ENCODE measurements at places on chromosomes 7 and 10. TPM values are rescaled to one million over a fixed set of nuclear protein-coding genes. Genes with fewer than 3 reads are reported as not detected.

DNA sequence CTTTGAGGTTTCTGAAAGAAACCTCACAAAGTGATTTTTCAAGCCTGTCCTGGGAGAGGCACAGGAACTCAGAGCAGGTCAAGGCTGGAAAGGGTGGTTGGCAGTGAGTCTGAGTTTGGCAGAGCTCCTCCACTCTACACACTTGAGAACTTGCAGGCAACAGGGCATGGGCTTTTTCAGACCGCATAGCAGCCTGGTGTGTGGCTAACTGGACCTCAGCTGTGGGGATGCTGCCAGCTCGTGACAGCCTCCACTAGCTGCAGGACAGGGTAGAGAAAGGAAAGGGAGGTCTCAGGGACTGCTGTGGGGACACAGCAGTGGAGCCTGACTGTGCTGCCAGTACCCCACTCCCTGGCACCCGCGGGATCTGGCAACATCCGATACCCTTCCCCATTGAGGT, 2.6 kb downstream of the CDHR1 start:
- no peak for DNase-seq

DNA sequence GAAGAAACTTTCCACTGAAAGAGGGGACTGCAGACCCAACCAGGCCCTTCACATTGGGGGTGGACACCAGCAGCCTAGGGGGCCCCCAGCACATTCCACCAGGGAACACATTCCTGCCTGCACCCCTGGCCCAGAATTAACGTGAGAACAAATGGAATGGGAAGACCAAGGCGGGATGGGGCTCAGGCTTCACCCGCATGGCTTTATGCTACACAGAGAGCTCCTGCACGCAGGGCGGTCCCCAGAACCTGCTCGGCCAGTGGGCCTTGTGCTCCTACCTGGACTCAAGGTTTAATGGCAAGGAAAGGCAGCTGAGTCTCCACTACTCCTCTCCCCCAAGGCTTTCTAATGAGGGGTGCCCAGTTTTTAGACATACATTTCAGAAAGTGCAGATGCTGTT, 146.3 kb upstream of the GPR26 start:
- DNase-seq = no peak

- DNase-seq = no peak
Measured at GRCh38 chr10:74926791-74927585, 100.6 kb downstream of the KAT6B start.

DNA sequence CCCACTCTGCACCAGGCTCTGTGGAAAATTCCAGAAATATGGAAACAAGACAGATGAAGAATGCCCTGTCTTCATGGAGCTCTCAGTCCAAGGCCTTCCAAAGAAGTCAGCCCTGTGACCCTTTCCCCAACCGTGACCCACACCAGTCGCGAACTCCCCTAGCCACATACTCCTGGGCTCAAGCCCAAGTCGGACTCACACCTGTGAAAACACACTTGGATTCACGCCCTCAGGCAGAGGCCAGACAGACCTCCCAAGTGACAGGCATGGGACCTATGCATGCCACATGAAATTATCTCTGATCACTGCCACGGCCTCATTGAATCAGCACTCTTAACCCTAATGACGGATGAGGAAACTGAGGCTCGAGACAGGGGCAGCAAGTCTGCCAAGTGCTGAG, 42.5 kb downstream of the ZCCHC24 start:
- no peak for DNase-seq

- DNase-seq = no peak
Measured at GRCh38 chr10:128186959-128187787, 61.0 kb upstream of the MKI67 start.

DNA sequence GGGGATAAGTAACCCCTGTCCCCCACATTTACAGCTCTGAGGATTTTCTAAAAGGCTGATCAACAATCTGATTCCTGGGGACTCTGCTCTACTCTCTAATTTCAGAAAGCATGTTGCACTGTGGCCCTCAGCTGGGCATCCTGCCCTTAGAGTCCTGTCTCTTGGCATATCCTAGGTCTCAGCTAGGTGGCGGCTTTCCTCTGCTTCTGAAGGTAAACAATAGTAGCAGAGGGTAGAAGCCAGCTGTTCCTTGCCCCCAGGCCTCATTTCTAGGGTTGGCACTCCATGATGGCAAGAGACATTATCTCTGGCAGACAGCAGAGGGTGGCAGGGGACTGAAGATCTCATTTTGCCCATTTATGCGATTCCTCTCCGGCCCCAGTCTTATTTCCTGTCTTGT, 77.0 kb downstream of the ADCYAP1R1 start:
- DNase-seq = no peak

Gene PRLHR
- 0.36 TPM for total RNA-seq

- no peak for DNase-seq
Measured at GRCh38 chr7:39507866-39508551, 58.2 kb upstream of the YAE1 start.

- DNase-seq = no peak
Measured at GRCh38 chr7:128783143-128783861, 7.7 kb upstream of the OPN1SW start.

DNA sequence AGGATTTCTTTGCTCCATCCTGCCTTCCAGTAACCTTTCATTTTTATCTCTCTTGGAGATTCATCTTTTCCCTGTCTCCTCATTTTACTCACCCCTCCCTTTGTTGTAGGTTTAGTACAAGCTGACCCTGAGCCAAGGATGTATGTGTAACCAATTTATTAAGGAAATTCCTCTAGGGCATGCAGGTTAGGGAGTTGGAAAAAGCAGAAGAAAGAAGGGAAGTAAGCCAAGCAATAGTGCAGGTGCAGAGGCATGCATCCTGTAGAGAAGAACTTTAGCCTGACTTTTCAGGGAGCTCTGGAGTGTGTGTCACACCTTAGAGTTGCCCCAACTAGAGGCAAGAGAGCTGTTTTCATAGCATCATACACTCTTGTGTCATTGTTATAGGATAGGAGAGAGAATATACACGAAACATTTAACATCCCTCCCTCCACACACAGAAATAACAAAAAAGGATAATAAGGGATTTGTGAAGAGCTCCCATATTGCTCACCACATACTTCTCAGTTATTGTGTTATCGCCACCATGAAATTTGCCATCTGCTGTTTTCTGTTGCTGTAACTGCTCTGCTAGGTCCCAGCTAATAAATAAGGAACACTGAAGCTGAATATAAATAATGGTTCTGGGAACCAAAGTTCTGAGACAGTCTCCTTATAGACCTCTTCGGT, 21.8 kb upstream of the SEMA3C start:
- DNase-seq = no peak

- DNase-seq = no peak
Measured at GRCh38 chr7:5083311-5083711, 37.7 kb downstream of the RBAK start.

Gene LIPN
- total RNA-seq = not detected

Gene PTF1A
- 4.4 TPM for total RNA-seq

Gene VSTM2A
- 78.1 TPM for total RNA-seq

GRCh38 chr10:23695825-23696420, 257.0 kb downstream of the OTUD1 start:
- no peak for DNase-seq

DNA sequence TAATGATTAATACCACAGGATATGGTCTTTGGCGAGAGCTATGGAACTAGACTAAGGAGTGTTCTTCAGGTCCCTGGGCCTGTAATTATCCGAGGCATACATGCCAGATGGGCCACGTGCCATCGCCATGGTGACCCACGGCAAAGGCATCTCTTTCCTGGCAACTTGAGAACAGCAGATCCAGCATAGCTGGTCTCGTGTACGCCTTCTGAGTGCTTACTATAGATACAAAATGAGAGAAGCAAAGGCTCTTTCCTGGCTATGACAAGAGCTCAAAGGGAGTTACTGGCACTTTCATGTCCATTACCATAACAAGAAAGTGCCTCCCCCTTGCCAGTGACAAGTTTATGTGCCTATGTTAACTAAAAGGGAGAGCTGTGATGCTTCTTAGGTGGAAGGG, 26.0 kb upstream of the GLI3 start:
- DNase-seq = no peak

Gene CYREN
- total RNA-seq = 16.2 TPM

Gene SEPHS1
- 43.4 TPM for total RNA-seq

DNA sequence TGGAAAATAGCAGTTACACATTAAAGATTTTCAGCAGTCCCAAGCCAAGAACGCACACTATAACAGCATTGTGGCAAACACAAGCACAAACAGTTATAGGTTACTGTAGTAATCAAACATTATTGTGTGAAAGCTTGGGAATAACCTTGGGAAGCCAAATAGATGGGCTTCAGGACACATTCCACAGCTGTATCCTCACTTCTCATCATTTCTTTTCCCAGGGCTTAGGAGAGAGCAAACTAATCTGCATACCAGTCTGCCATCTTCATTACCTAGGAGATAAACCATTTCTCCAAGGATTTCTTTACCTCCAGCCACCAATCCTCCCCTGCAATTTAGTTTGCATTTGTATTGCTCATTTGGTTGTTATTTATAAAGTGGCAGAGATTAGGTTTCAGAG, 352.4 kb downstream of the SH2D4B start:
- no peak for DNase-seq

GRCh38 chr7:140261522-140261921, 84.7 kb upstream of the KDM7A start:
- no peak for DNase-seq

Gene AKR1C4
- total RNA-seq = not detected

Gene HOXA4
- total RNA-seq = not detected

DNA sequence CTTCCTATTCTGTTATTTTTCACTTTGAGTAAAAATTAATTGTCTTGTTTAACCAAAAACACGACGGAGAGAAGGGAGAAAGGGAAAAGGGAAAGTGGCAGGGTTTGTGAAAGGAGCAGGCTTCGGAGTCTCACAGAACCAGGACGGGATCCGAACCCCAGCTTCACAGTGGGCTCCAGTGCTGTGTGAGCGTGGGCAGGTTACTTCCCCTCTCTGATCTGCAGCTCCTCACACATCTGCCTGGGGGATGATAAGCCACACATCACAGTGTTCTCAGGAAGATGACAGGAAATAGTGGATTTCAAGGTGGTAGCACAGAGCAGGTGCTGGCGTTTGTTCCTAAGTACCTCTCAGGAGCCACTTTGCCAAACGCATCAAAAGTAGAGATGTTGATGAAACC, 94.2 kb upstream of the GPR26 start:
- no peak for DNase-seq

DNA sequence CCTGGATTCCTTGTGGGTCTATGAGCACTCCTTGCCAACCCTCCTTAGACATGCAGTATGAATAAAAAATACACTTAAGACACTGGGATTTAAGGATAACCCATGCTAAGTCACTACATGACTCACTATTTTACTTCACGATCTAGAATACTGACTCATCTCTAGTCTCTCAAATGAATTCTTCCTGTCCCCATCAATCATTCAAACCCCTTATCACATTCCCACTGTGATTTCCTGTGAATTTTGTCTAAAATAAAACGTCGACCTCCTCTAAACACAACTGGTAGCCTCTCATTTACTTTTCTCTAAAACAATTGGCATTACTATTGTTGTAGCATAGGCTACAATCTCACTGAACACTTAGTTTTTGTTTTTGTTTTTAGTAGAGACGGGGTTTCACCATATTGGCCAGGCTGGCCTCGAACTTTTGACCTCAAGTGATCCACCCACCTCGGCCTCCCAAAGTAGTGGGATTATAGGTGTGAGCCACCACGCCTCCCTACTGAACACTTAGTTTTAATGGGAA, 3.9 kb upstream of the IQUB start:
- DNase-seq = no peak

Gene SFRP4
- 2.2 TPM for total RNA-seq

DNA sequence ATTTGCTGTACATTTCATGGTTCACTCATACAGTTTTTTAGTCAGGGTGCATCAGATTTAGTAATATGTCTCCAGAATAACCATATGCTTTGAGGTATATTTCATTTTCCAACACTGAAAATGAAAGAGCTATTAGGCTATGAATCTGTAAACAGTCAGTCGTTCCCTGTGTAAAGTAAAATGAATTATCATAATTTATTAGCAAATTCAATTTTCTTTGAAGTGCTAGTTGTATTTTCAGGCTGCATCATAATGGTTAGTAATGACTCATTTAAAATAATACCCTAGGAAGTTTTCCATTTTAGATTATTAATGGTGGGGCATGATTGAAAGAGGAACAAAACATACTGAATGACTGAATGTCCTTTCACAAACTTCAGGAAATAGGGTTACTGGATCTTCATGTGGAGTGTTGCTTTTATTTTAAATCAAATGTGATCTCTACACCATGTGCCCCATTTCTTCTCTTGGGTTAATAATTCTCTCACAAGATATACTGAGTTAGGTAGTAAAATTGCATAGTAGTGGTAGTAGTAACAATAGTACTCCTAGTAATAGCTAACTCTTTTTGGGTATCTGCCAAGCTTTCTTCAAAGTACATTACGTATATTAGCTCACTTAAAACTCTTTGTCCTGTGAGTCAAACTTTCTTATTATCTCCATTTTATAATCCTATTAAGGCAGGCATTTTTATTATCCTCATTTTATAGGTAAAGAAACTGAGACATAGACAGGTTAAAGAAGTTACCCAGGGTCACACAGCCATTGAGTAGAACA, 476.5 kb downstream of the SUGCT start:
- DNase-seq = no peak

DNA sequence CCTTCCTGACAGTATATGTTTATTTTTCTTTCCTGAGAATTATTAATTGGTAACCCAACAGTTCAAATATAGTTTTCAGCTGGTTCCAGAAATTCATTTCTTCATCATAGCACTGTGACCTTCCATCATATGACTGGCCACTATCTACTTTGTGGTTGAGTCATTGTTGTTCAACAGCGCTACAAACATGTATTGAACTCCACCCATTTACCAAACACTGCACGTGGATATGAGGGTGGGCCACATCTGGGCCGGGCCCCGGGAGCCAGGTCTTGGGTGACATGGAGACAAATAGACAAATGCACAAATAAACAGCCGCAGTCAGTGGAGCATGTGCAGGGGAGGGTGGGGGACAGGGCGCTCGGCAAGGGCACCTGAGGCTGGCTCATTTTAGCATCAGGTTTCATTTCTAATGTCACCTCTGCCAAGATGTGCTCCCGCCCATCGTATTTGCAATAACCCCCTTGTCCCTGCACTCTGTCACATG, 24.0 kb upstream of the EEPD1 start:
- no peak for DNase-seq

Gene POLR2J2
- 15.3 TPM for total RNA-seq

GRCh38 chr7:95993380-95993779, 221.0 kb downstream of the DYNC1I1 start:
- no peak for DNase-seq

Gene TMEM196
- total RNA-seq = 12.9 TPM

DNA sequence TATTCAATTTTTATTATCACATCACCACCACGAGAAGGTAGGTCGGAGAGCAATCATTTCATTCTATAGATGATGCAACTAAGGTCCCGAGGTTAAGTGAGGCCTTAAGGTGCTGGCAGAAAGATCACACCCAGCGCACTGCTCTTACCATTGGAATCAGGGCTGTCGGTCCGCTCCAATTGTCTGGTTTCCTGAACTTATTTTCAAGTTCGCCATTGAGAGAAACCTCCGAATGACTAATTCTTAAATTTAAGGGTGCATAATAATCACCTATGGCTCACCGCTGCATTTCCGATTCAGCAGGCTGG, 625 bp upstream of the GSTO2 start:
- DNase-seq = no peak

GRCh38 chr10:11846542-11846941, 23.4 kb downstream of the PROSER2 start:
- no peak for DNase-seq

Gene ANKRD1
- not detected for total RNA-seq

- DNase-seq = no peak
Measured at GRCh38 chr10:6151087-6151977, 51.4 kb upstream of the PFKFB3 start.

Gene HMX3
- not detected for total RNA-seq

Gene CHAT
- total RNA-seq = 7.4 TPM

Gene ZPBP
- total RNA-seq = not detected

Gene FAM180A
- not detected for total RNA-seq

All from cerebellum (tissue), 4 donors.